ENCODE measurements at places on chromosomes 4 and X.

DNA sequence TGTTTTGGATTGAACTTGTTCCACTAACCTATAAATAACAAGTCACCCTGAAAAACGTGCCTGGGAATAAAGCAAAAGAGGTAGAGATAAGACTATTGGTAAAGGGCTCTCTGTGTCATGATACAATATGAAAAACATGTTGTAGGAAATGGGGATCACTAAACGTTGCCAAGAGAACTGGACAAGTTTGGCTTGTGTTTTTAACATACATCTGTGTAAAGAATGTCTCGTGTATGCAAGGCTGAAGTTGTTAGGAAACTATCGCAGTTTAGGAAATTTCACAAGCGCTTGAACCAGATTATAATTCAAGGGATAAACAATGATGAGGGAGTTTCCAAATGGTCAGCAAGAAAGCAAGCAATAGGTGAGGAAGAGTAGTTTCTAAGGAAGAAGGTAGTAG, 655.8 kb downstream of the PCDH7 start:
- no peak for DNase-seq

DNA sequence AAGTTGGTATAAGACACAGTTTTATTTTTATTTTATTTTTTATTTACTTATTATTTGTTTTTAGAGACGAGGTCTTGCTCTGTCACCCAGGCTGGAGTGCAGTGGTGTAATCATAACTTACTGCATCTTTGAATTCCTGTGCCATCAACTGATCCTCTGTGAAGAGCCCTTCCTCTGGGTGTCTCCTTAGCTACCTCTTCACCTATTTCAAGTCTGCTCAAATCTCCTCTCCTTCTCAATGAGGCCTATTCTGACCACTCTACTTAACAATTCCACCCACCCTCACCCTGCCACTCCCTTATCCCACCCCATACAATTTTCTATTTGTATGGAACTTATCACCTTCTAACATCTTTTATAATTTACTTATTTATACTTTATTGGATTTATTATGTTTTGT, 183.4 kb downstream of the PPP3CA start:
- DNase-seq, result no peak

GRCh38 chrX:152991123-152991522, 2.8 kb downstream of the PNMA5 start:
- no peak for DNase-seq

GRCh38 chrX:13511944-13512330, 57.5 kb upstream of the EGFL6 start:
- no peak for DNase-seq

DNA sequence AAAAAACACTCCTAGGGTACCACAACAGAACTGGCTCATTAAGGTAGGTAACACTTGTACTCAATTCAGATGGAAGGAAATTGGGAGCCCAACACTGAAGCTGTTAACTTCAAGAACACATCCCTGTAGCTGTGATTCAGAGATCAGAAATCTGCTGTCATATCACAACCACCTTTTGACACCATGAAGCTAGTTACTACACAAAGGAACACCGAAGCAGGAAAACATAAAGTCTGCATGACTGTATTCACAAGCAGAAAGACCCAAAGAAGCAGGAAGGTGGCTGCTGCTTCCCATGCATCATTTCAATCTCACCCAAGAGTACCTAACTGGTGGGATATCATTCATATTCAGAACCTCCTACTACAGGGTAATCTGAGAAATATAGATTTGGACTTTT, 7.7 kb downstream of the SMIM10L2A start:
- DNase-seq, result no peak

GRCh38 chr4:79625361-79625760, 217.3 kb upstream of the GK2 start:
- DNase-seq, result no peak

Measured in KBM-7 (cell line).